NCI-H1930 (cell line): ENCODE measurements at places on chromosomes 3 and 15.

DNA sequence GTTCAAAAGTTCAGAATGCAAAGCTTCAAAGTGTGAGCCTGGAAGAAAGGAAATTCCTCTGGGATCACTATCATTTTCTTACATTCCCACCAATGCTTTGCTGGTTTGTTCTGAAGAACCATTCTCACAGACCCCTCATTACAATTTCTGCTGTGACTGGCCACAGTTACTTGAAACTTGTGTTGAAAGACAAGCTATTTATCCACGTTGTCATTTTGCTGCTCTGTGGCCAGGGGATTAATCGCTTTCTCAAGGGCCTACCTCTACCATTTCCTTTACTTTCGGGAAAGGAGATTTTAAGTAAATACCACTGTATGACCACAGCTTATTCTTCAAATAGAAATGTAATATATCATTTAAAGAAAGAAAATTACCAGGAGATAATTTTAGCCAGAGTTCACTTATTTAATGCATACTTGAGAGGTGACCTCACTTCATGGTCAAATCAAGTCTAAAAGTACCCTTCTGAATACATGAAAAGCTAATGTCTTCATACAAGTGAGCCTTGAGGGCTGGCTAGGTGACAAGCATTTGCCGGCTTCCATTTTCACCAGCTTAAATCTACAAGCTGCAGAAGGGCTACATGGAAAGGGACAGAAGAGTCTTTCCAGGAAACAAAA is 69.8 kb upstream of the ROBO2 start:
- no peak for DNase-seq

DNA sequence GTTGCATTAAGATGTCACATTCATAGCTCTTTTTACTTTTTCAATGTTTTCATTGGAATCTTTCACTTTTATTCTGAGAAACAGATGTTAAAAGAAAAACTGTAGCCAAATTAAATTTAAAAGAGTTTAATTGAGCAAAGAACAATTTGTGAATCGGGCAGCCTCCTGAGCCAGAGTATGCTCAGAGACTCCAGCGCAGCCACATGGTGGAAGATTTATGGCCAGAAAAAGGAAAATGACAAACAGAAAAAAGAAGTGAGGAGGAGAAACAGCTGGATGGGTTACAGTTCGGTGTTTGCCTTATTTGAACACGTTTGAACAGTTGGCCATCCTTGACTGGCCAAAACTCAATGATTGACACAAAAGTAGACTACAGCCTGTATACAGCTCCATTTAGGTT is 33.8 kb upstream of the RAB11A start:
- no peak for DNase-seq

GRCh38 chr15:59794229-59794886 is 105.2 kb upstream of the BNIP2 start:
- no peak for DNase-seq

DNA sequence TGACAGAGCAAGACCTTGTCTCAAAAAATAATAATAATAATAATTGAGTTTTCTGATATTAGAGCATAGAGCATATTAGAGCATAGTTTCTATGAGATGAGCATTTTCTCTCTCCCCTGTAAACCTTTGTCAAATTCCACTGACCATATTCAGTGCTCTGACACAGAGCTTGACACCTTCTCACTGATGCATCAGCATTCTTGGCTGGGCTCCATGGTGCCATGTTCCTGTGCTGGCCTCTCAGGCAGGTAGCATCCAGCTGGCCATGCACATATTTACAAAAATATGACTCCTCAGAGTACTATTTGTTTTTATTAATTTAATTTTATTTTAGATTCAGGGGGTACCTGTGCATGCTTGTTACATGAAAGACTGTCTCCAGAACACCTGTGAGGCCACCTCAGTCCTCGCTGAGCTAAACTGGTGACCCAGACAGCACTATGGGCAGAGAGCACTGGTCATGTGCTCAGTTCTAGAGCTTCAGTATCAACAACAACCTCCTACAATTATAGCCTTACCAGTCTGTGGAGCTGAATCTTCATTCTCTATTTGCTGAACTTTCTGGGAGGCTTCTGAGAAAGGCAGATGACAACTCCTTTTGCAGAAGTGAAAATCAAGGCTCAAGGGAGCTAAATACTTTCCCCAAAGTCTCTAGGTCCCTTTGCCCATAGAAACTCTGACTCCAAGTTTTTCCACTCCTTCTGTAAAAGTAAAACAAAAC is 21.6 kb upstream of the SLC28A2 start:
- no peak for DNase-seq

GRCh38 chr15:74470631-74471395 is 9.9 kb upstream of the UBL7 start:
- no peak for DNase-seq

- no peak for DNase-seq
These were observed 82.3 kb downstream of the AAGAB start for GRCh38 chr15:67172172-67172571.

DNA sequence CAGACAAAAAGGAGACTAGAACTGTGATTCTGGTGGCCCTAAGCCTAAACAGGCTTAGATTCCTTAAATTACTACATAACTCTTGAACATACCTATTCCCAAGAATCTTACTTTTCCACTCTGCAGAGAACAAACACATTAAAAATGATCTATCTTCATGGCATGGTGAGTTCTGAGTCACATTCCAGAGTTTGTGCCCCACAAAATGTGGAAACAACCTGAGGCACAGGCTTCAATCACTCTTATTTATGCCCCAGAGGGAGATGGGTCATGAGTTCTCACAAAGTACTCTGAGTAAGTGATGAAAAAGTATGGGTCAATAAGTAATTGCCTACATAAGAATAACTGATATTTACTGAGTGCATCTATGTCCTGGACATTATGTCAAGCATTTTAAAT is 137.5 kb upstream of the SLC2A2 start:
- no peak for DNase-seq
